ENCODE measurements at places on chromosomes 6 and 20.

DNA sequence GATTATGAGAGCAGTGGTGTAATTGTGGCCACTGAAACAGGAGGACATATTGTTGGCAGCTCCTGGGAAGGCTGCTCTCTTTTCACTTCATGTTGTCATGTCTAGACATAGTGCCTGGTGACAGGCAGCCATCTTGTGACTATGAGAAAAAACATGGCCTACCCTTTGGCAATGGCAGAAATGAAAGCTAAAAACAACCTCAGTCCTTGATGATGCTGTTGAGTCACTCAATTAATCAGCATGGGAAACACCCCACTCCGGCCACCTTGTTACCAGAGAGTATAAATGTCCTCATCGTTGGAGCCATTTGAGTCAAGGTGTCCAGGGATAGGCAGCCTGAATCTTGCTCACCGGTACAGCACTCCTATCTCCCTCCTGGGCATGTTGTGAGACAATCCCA, 31.2 kb upstream of the HMGA1 start:
- DNase-seq: no peak

GRCh38 chr6:163170294-163170883, 244.1 kb upstream of the QKI start:
- DNase-seq: no peak

DNA sequence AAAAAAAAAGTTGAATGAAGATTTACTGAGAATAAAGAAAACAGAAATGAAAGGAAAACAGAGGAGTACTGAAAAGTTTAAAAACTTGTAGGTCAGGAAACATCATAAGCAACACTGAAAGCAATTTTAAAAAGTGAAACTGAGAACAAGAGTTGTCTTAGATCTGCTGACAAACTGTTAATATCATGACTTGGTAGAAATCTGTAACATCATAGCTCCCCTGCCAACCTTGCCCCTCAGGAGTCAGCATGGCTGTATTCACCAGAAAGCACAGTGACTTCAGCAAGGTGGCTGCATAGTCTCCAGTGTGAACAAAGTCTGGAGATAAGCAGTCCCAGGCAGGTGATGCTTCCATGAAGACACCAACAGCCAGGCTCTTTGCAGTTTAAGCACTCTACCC, 5.3 kb downstream of the NAA20 start:
- no peak for DNase-seq

- DNase-seq: no peak
These were observed 236.9 kb downstream of the BCAS1 start for GRCh38 chr20:53833333-53834061.

GRCh38 chr20:36384022-36384619, 78.0 kb downstream of the DLGAP4 start:
- peak; percentile 55 for DNase-seq

DNA sequence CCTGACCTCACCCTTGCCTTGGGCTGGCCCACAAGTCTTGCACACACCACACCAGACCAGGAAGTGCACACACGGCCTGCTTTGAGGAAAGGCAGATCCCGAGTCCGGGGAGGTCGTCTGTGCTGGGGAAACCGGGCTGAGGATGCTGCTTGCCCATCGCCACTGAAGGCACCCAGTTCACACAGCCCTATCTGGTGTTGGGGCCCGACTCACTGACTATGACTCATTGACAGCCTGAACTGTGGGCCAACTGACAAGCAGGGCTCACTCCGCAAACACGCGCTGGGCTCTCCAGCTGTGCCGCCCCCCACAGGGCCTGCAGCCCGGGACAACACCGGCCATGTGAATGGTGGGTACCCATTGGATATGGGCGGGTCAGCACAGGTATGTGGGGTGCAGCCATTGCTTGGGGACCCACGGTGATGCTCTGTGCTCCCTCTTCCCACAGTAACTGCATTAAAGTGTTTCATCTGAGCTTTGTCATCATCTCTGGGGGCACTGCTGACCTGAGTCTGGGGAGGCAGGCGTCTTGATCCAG, 1.6 kb downstream of the SAMD10 start:
- no peak for DNase-seq

DNA sequence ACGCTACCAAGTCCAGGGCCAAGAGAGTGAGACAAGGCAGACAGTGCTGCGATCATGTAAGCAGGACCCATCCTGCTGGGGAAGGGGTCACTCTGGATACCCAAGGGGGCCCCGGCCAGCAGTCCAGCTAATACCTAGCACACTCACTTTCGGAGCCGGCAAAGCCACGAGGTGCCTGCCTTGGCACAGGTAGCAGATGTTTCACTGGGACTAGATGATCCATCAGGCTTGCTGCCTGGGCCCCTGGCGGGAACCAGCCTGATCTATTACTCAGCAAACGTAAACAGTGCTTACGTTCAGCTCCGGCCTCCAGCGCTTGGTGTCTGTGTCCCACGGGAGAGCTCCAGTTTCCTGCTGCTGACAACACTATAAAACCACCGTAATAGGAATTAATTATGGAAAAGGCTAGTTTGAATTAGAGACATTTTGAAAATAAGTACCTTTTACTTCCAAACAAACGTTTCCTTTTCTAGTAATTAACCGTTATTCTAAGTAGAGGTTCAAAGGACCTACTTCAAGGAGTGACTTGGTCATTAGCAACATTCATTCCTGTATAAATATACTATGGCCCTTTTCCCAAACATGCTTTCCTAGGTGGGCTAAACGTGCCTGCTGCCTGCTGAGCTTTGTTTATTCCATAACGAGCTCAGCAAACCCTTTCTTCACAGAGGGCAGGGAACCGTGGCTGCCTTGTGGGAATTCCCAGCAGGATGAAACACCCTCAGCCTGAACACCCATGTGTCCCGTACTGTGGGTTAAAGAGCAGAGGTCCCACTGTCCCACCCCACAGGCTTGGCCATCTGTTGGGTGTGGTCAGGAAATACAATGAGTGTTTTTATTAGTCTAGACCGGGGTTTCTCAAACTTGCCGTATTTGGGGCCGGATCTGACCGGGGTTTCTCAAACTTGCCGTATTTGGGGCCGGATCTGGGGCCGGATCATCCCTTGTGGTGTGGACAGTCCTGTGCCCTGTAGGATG, 18.4 kb downstream of the SLC22A23 start:
- DNase-seq: no peak

DNA sequence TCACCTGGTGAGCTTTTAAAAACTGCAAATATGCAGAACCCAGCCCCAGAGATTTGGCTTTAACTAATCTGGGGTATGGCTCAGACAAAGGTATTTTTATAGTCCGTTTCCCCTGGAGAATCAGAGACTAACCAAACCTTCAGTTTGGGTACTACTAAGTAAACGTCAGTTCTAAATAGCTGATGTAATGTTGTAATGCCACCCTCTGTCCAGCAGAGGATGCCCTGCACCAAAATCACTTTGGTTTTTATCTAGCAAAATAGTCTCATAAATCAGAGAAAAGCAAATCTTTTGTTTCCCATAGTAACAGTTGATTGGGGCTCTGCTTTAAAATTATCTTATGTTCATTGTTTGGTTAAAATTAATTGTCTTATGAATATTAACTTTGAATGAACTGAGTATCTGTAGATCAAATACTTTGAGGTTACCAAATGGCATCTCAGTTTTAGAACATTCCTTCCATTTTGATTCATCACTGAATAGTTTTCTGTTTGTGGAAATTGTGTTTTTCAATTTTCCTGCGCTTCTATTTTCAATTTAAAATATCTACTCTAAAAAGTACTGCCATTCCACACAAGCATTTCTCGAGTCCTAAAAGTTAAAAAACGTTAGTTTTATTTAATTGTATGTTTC, 278.3 kb upstream of the PLCB4 start:
- DNase-seq: peak; percentile 54

DNA sequence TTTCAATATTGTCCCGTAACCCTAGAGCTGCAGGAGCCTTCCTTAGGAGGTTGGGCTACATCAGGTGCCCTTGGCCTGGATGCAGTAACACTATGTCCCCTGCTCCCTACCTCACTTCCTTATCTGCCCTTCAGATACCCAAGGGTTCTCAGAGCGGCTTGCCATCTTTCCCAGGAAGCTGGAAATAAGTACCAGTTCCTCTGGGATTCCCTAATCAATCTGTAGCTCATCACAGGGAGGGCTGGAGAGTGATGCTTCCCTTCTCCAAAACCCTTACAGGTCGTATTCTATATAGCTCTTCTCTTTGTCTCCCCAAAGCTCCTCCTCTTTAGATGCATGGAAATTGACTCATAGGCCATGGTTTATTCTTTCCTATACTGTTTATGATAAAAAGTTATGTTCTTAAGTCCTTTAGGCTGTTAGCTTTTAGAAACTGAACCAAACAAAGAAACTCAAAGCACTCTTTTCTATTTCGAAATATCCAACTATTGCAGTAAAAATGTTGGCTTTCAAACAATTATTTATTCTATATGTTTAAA, 4.2 kb downstream of the MYCT1 start:
- DNase-seq: no peak

DNA sequence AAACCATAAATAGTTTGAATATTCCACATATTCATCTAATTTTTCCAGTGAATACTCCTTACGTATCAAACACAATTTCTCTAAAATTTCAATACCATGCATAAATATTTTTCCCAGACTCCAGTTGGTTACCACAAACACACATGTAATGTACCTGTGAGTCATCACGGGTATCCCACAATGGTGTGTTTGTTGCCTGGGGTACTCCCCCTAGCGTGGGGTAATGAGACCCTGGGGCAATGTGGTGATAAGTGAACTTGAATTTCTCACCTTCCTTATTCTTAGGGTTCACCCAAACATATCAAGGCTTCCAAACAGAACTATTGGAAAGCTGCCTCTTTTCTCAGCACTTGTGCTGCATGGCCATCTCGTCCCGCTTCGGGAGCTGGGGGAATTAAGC, 51.0 kb downstream of the STX7 start:
- DNase-seq: no peak

DNA sequence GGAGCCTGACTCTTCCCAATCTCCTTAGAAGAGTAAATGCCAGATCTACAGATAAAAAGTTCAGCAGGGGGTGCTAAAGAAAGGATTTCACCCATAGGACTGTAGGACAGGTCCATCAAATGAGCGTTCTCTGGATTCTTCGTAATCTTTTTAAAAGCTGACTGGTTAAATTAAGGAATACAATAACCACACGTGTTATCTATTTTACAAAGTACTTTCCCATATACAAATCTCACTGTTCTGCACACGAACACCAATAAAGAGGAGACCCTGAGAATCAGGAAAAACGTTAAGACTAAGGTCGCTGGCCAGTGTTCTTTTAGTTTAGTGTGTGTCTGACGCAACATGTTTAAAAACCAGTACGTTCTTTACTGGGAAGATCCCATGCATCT, 542 bp downstream of the TUBE1 start:
- DNase-seq: no peak

- DNase-seq: no peak
These were observed 947.7 kb upstream of the ADGRB3 start for GRCh38 chr6:67687396-67687795.

- DNase-seq: no peak
These were observed 112.3 kb upstream of the CST7 start for GRCh38 chr20:24836661-24837299.

GRCh38 chr6:169420912-169421543, 167.4 kb upstream of the THBS2 start:
- no peak for DNase-seq

DNA sequence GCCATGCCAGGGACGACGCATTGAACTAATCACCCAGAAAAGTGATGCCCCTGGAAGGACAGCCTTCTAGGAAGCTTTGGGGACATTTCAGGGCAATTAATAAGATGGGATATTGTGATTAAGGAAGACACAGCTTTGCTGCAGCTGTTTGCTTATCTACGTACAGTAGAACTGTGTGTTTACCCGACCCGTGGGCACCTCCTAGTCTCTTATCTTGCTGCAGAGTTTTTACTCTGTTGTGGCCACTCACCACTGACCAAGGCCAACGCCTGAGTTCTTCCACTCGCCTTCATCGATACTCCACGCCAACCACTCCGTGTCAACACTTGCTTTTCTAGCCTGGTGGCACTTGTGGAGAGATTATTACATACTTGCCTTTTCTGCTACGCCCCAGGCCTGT, 105.9 kb upstream of the MLN start:
- no peak for DNase-seq

DNA sequence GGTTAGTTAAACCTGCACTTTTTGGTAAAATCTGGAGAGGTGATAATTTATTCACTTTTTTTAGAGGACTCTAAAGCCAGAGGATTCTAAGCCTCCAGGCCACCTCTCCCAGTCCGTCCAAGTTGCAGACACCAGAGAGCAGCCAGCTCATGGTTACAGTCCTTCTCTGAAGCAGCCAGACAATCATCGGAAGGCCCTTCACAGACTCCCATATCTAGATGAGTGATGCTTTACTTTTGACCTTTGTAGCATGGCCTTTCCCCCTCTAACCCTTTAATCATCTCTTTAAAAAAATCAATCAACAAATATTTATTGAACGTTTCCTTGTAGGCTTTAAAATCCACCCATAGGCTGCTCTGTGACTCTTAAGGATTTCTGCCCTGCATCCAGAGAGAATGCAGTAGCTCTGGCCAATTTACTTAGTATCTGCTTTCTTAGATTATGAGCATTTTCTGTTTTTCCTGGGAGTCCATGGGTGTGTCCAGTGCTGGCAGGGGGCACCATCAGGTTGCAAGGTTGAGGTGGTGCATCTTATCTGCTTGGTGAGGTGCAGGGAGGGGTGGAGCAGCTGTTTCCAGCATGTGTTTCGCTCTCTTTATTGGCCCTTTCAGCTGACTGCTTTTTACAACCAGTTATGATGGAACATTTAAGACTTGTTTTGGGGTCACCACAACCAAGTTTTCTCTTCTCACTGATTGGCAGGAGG, 58.6 kb downstream of the JARID2 start:
- DNase-seq: no peak

DNA sequence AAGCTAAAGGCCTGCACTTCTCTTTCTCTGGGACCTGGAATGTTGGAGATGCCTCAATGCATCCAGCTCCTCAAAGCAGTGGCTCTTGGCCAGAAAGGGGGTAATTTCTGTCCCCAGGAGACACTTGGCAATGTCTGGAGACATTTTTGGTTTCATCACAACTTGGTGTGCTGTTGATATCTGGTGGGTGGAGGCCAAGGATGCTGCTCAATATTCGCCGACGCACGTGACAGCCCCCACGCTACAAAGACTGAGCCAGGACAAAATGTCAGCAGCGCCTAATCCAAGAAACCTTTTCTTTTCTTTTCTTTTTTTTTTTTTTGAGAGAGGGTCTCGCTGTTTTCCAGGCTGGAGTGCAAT, 79.8 kb downstream of the SULF2 start:
- DNase-seq: no peak

DNA sequence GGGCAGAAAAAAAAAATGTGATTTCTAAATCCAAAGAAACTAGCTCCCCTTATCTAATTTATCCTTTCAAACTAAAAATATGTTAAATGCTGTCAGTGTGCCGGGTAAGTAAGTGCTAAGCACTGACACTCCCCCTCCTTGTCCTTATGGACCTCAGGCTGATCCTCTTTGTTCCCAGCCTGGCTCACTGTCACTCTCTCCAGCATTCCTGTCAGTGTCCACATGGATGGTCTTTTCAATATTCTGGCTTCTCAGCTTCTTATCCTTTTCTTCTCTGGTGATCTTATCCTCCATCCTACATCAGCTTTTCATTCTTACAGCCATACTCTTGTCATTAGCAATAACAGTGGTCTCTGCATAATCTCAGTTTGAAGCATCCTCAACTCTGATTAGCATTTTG, 55.0 kb downstream of the BCKDHB start:
- no peak for DNase-seq
